ENCODE measurements at places on chromosomes 16 and 17.
A peak's percentile ranks its signal among the peaks of the same experiment; 100 is the strongest.

GRCh38 chr16:57194512-57194911 is 8.4 kb downstream of the RSPRY1 start:
- DNase-seq, result no peak

DNA sequence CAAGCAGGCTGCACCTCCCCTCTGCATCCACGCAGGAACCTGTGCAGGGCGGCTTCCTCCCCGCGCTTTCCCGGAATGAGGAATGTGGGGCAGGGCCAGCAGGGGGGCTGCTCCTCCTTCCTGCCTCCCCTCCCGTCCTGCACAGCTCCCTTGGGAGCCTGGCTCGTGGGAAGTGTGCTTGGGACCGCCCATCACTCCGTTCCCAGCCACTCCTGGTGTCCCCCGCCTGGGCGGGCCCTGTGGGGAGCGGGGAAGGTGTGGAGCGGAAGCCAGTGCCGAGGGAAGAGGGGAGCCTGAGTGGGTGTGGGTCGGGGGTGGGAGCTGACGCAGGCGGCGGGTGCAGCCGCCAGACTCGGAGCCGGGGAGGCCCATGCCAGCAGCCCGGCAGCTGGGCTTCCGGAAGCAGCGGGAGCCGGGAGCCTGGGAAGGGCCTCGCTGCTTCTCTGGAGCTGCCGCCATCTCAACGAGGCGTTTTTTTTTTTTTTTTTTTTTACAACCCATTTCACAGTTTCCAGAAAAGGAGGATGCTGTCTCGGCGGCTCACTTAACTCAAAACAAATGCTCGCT is 24.1 kb downstream of the BAHCC1 start:
- no peak for DNase-seq

- DNase-seq, result no peak
These were observed 3.9 kb upstream of the NFAT5 start for GRCh38 chr16:69561901-69562300.

DNA sequence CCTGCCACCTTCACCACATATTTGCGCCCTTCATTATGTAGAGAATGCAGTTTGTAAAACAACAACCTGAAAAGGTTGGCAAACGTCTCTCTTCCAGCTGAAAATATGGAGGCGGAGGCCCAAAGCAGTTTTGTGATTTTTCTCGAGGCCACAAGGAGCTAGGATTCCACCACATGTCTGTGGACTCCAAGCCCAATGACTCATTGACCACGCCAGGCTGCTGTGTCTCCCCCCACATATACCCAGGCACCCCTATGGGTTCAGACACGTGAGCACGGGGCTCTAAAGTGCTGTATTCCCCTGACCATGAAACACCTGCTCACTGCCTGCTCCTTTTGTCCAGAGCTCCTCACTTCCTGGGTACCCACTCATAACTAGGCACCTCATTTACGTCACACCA is 121.4 kb upstream of the CDH5 start:
- no peak for DNase-seq

GRCh38 chr17:60473788-60474187 is 51.5 kb downstream of the CHCT1 start:
- DNase-seq, result no peak

DNA sequence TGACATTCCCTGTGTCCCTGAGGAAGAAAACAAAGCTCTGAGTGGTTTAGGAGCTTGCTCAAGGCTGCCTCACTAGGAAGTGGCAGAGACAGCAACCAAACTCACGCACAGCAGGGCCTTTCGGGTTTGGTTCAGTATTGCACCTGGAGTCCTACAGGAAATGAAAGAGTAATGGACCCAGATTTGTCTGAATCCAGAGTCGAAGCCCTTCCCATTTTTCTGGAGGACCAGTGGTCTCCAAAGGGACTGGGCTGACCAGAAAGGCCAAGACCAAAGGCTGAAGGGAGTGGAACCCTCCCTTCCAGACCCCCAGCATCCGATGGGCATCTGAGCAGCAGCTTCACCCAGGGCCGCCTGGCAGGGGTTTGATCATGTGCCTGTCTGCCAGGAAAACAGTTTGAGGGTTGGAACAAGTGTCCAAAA is 85.5 kb upstream of the RPL38 start:
- no peak for DNase-seq

DNA sequence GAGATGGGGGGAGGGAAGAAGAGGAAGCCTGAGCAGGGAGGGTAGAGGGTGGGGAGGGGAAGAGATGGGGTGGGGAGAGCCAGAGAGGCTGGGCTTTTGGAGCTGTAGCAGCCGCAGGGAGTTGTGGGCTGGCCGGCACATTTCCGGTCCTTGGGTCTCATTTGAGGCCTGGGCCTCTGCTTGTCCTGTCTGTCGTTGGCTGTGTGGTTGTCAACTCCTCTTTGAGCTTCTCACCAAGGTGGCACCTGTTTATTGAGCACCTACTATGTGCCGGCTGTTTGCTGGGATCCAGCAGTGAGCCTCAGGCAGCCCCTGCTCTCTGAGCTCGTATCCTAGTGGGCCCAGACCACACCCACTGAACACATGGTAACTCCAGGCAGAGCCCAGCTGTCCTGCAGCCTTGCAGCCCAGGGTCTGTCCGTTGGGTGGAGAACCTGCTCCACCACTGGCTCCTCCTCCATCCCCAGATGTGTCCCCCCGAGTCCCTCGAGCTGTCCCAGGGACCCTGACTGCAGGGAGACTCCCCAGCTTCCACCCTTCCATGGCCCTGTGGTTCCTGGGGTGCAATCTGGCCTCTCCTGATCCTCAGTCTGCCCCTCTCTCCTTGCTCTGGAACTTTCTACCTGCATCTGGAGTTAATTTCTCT is 164.9 kb downstream of the IRF8 start:
- DNase-seq, result no peak

- no peak for DNase-seq
These were observed 52.7 kb upstream of the SLC25A19 start for GRCh38 chr17:75341784-75342486.

GRCh38 chr16:66953462-66954096 is 7.5 kb upstream of the CES3 start:
- no peak for DNase-seq

DNA sequence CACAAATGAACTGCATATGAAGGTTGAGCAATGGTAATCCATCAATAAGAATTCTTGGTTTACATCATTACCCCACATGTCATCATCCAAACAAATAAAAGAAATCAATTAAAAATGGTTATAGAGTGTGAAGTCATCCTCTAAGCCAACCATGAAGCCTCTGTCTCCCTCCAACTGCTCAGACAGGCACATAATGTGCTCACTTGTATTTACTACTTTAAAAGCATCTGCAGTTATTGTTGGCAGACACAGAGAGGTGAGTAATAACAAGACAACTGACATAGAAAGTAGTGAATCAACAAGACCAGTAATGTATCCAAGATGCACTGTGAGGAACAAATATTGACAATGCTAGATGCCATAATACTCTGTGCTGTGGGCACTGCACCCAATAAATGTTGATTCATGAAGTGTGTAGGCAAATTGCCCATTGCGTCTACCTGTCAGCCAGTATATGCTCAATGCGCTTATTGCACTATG is 20.0 kb downstream of the ADAMTS18 start:
- no peak for DNase-seq

DNA sequence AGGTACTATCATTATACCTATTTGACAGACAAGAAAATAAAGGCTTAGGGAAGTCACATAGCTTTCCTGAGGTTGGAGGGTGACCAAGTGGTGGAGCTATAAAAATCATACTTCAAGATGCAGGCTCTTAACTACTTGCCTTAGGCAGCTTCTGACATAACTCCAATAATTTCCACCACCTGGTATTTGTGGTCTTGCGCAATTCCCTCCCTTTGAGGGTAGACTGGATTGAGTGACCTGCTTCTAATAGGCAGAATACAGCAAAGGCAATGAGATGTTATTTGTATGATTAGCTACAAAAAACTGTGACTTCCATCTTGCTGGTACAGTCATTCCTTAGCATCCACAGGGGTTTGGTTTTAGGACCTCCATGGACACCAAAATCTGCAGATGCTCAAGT is 385.5 kb downstream of the TMEM114 start:
- DNase-seq, result no peak

DNA sequence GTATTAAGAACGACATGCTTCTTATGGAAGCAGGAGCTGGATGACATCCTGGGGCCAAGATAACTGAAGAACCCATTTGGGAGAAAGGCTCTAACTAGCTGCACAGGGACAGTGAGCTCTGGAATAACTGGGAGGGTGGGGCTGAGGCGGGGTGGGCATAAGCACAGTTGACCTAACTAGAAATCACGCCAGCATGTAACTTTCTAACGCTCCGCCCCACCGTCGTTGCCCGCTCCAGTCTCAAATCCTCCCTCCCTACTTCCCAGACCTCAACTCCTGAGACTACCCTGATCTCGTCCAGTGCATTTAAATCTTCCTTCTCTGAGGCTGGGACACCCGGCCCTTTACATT is 436 bp downstream of the PHB1 start:
- no peak for DNase-seq

DNA sequence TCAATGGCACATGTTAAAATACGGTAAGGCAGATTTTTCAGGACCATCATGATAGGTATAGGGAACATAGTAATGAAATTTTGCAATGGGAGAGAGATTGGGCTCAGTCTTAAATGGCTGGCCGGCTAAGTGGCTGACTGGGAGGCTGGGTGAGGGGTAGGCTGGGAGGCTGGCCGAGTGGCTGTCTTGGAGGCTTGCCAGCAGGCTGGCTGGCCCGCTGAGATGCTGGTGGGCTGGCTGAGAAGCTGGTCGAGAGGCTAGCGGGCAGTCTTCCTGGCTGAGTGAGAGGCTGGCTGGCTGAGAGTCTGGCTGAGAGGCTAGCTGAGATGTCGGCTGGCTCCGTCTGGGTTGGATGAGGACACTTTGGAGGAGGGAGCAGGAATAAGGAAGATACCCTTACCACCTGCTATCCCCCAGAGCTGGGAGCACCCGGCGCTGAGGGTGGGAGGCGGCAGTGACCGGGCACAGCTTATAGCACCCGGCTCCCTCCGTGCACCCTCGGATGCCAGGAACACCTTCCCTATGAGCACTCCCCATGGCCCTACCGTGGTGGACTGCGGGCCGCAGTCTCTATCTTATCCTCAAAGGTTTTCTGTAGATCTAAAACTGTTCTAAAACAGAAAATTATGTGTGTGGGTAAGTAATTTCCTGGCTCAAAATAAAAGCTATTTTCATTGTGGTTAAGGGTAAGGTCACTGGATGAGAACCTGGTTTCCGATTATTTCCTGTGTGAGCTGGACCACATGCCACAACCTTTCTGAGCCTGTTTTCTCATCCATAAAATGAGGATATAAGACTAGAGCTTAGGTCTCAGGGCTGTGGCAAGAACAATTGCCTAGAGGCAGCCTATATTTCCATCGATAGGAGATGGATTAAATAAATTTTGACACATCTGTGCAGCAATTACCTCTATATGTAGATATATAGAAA is 34.5 kb upstream of the TMC5 start:
- no peak for DNase-seq

DNA sequence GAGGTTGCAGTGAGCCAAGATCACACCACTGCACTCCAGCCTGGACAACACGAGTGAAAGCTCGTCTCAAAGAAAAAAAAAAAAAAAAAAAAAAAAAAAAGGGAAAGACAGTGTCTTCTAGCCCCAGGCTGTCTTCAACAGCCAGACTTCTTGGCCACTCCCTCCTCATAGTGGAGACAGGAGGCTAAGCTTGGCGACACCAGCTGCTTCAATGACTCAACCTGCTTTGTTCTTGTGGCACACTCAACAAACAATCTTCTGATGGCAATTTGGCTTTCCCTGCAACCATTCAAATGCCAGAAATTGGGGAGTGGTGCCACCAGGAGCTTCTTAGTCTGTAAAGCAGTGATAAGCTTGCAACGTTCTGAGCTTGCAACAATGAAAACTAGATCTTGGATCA is 290.4 kb upstream of the DYNLRB2 start:
- no peak for DNase-seq

DNA sequence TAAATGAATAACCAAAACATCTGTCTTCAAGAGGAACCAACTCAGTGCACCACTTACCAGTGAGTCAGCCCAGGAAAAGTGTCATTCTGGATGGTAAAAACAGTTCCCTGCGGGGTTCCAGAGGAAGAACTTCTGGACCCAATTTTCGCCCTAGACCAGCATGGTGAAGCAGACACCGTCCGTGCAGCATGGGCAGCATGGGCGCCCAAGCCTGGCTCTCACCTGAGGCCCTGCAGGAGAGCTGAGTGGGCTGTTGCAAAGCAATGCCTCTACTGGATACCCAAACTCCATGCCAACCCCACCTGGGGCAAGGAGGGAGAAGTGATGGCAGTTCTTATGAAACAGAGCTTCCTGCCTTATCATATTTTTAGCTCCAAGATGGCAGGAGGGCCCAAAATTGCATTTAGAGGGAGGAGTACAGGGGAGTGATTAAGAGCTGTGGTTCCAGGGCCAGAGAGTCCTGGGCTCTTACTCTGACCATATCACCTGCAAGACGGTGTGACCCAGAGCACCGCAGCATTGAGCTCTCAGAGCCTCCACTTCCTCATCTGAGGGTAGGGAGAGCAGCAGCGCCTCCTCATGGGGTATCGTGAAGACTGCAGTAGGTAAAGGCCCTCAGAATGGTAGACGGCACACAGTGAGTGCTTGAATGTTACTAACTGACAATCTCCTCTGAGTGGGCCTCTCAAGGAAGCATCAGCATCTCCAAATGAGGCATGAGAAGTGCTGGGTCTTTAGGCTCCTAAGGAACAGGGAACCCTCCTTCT is 16.6 kb upstream of the INPP5K start:
- DNase-seq, result no peak

DNA sequence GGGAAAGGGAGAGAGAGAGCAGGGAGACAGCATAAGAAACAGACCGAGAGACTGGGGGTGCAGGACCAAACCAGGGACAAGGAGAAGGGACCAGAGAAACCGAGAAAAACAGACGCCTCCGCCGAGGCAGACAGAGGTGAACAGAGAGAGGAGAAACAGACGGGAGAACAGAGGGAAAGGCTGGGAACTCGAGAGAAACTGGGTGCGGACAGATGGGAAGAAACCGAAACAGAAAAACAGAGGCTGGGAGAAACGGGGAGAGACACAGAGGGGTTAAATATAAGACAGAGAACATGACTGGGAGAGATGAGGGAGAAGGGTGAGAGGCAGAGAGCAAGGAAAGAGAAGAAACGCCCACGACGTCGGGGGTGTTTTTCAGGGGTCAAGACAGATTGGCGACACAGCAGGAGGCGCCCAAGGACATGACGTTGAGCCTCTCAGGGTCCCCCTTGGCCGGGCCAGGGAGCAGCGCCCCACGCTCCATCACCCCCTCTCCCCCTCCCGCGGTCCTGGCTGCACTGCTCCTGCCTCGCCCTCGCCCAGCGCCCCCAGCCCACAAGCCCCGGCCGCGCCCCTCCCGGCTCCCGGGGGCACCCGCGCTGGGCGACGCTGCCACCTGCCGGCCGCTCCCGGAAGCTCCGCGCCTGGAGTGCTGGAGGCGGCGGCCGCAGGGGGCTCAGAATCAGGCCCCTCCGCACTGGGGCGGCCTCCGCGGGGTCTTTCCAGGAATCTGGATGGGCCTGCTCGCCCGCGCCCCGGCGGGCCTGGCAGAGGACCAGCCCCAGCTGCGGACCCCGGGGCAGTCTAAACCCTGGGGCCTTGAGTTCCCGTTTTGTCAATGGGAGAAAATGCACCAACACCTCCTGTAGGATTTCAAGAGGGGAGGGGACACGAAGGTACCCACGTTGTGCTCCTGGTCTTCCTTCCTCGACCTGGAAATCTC is 1.3 kb upstream of the TMEM92 start:
- DNase-seq, result peak; percentile 68

- DNase-seq, result no peak
These were observed 605.5 kb downstream of the RBFOX1 start for GRCh38 chr16:7938175-7938574.

Measured in GM12892 (cell line).